CD8-positive, alpha-beta memory T cell (primary cell): ENCODE measurements at places on chromosomes 5 and 9. TPM values are rescaled to one million over a fixed set of nuclear protein-coding genes. Genes with fewer than 3 reads are reported as not detected.

DNA sequence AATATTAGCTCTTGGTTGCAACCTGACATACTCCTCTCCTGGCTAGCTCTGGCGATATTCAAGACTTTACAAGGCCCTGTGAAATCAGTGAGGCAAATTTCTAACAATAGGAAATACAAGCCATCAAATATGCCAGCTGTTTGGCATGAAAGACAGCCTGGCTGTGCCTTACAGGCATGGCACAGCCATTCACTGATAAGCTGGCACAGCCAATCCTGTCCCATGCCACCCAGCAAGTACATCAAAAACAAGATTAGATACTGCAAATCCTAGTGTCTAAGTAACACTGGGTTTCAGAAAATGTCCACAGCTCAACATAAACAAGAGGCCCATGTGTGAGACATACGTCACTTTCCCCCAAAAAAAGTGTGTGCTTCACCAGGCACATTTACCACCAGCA is 1045.8 kb upstream of the DMAC1 start:
- no peak overlapping the region for H3K4me3 ChIP-seq
- H3K36me3 ChIP-seq = no peaks in the 10 kb centered on the region
- no peaks in the 10 kb centered on the region for H3K27me3 ChIP-seq
- DNase-seq = no peak
- H3K4me1 ChIP-seq = no peaks in the 10 kb centered on the region

The SPATA31C1 gene
- total RNA-seq = not detected

- no peak overlapping the region for H3K27ac ChIP-seq
- DNase-seq = no peak
- no peaks in the 10 kb centered on the region for H3K36me3 ChIP-seq
- no peak overlapping the region for H3K4me3 ChIP-seq
- H3K27me3 ChIP-seq = no peaks in the 10 kb centered on the region
Measured at GRCh38 chr5:56116599-56117141, 116.5 kb downstream of the ANKRD55 start.

The PCA3 gene
- not detected for total RNA-seq

GRCh38 chr9:91144769-91145168 is 216.9 kb downstream of the AUH start:
- no peak for DNase-seq
- H3K36me3 ChIP-seq = no peaks in the 10 kb centered on the region
- H3K27me3 ChIP-seq = no peaks in the 10 kb centered on the region
- H3K4me1 ChIP-seq = no peaks in the 10 kb centered on the region

DNA sequence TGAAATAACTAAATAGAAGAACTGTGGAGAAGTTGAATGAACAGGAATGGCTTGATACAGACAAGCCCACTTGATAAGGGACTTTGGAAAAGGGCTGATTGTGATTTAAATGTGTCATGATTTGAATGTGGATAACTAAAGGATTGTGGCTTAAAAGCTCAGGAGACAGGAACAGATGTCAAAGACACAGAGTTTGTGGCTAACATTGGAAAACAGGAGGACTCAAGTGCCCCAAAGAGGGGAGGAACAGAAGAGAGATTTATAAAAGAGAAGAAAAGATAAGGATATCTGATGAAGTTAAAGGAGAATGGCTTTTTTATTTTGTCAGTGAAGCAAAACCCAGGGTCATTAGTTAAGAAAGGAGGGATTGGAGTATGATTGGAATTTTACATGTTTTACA is 124.2 kb upstream of the TRPM3 start:
- DNase-seq = no peak
- H3K36me3 ChIP-seq = no peaks in the 10 kb centered on the region
- H3K4me3 ChIP-seq = no peak overlapping the region
- no peaks in the 10 kb centered on the region for H3K4me1 ChIP-seq
- H3K27ac ChIP-seq = no peak overlapping the region
